Skin of body (tissue), 3 donors: ENCODE measurements at places on chromosomes 6 and 20. TPM values are rescaled to one million over a fixed set of nuclear protein-coding genes. Genes with fewer than 3 reads are reported as not detected.

- no peak for DNase-seq
Observed at GRCh38 chr6:8545336-8545735, 110.0 kb upstream of the SLC35B3 start.

GRCh38 chr20:14717134-14717999, 380.0 kb upstream of the FLRT3 start:
- no peak for DNase-seq

GRCh38 chr20:8796088-8796660, 272.7 kb upstream of the PLCB4 start:
- peak; percentile 20 for DNase-seq

DNA sequence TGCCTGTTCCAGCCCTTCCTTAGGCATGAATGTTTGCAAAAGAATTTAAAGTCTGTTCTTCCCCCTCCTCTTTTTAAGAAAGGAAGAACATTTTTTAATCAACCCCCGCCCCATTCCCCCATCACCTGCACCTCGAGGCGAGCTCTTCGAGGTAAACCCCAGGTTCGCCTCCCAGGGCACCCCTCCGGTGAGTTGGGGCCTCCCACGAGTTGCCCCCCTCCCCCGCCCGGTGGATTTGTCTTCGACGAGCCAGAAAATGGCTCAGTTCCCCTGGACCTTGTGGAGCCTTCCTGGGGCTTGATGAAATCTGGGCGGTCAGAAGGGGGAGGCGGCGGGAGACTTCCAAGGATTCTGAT, 256 bp upstream of the OVOL2 start:
- no peak for DNase-seq

DNA sequence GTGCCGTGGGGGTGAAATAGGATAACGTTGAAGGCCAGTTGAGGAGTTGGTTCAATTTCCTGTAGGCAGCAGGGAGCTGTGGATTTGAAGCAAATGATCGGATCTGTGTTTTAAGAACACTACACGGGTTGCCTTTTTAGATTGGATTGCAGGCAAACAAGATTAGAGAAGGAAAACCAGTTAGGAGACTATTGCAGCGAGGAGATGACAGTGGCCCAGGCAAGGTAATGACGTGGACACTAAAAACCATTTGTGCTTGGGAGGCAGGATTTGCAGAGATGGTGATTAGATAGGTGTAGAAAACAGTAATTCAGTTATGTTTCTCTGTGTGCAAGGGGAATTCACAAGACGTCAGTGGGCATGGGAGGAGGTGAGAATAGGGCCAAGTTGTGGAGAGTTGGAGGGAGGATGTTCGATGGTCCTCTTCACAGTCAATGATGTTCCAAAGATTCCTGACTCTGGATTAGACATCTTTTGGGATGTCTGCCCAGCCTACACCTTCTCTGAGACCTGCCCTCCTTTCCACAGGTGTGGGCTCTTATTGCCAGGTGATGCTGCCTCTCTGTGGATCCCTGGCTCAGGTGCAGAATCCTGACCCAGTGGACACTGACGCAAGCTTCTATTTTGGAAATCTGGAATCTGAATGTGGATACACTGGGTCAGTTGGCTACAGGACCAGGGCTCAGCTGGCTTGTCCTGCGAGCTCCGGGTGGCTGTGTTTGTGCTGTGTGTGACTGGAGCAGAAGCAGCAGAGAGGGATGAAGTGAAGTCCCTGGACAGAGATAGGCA, 54.2 kb downstream of the TFAP2C start:
- no peak for DNase-seq

- DNase-seq, result no peak
Observed at GRCh38 chr6:157069585-157069984, 253.7 kb downstream of the TMEM242 start.

GRCh38 chr6:159042003-159042825, 2.6 kb downstream of the TAGAP start:
- peak; percentile 55 for DNase-seq

GRCh38 chr6:5786969-5787720, 219.6 kb downstream of the NRN1 start:
- DNase-seq, result no peak

DNA sequence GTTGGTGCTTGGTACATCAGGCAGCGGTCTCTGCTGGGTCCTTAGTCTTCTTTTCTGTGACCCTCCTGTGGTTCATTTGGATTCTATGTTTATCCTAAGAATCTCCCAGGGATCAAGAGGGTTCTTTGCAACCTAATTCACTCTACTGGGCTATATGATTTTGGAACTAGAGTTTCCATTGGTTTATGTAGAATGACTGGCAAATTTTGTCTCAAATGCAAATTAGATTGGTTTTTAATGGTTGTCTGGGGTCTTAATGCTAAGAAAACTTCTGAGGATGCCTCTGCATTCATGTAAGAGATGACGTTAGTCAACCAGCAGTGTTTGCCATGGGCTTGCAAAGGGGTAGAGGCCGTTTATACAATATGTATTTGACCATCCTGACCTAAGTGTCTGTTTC, 129.8 kb upstream of the ZFP64 start:
- DNase-seq, result no peak

DNA sequence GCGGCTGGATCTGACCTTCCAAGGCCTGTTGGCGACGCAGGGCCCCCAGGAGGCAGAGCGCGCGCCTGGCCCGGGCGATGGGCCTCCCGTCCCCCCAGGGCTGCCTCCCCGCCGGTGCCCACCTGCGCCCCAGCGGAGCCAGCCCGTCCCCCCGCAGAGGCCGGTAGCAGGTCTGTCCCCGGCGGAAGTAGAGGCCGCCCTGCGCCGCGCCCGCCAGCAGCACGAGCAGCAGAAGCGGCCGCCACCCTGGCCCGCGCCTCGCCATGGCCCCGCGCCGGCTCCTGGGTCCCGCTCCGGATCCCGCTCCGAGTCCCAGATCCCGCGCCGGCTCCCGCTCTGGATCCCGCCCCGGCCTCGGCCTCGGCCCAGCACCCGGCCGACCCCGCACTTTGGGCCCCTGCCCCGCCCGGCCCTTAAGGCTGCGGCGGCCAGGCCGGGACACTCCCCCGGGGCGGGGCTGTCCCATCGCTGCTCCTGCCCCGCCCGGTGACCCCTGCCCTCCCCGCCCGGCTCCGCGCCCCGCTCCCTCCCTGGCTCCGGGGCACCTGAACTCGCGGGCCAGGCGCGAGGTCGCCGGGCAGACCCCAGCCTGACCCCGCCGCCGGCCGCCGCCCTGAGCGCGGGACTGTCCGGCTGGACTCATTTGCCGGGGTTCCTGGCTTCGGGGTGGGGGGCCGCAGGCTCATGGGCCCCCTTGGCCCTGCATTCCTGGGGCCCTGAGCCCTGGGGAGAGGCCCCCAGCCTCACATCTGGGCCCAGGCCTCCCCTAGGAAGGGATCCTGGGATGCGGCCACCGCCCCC, at the start of gene CTSZ:
CTSZ (minus strand) TSS at position 391 of the 801 bp plus-strand sequence; CDS start at position 265, 126 bp downstream.
- peak; percentile 33 for DNase-seq

GRCh38 chr6:10690651-10691445, 3.6 kb downstream of the C6orf52 start:
- no peak for DNase-seq

DNA sequence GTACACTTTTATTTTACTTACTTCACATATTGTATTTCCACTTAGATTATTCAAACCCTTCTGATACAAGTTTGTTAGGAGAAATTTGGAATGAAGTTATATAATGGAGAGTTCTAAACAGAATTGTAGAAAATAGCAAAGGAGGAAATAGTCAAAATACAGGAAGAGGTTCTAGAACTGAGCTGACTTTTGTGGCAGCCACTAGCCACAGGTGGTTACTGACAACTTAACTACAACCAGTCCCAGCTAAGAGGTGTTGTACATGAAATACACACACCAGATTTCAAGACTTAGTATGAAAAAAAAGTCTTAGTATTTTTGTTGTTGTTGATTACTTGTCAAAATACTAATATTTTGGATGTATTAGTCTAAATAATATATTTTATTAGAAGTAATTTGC, 727.4 kb upstream of the CITED2 start:
- DNase-seq, result no peak

- DNase-seq, result no peak
Observed at GRCh38 chr6:149897855-149898744, at the start of gene RAET1E. TSS of gene RAET1E (minus strand) at chr6:149898113. CDS start at chr6:149890901, 7,212 bp downstream.

DNA sequence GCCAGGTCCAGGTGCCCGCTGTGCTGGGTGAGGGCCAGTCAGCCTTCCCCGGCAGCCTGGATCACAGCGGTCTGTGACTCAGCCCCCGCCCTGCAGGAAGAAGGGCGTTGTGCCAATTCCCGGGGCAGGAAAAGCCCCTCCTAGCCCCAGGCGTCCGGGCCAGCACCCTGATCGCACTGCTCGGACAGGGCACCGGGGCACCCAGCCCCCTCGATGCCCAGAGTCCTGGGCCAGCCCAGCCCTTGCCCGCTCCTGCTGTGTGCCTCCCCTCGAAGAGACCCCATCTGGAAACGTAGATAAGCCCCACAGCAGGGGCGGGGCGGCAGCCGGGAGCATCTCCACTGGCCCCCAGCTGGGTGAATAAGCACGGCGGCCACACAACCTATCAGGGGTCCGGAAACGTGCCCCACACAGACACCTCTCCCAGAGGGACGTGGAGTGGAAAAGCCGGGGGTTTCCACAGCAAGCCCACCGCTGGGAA, 9.9 kb downstream of the LAMA5 start:
- DNase-seq, result no peak

DNA sequence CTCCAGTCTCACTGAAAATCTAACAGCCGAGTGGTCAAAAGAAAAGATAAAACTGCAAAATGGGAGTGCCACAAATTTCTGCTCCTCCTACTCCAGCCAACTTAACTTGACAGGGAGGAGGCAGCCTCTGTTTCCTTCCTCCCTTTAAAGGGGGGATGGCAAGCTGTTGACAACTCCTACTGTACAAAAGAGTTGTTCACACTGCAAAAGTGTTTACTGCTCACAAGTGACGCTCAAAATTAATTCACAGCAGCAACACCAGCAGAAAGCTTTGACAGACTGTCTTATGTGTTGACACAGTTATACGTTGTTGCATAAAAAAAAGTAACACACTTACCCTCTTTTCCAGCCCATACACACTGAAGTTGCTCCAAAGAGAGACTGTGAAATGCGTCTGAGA, 169.8 kb downstream of the BACH2 start:
- no peak for DNase-seq

- no peak for DNase-seq
Observed at GRCh38 chr6:63685446-63686379, 50.1 kb downstream of the PHF3 start.

DNA sequence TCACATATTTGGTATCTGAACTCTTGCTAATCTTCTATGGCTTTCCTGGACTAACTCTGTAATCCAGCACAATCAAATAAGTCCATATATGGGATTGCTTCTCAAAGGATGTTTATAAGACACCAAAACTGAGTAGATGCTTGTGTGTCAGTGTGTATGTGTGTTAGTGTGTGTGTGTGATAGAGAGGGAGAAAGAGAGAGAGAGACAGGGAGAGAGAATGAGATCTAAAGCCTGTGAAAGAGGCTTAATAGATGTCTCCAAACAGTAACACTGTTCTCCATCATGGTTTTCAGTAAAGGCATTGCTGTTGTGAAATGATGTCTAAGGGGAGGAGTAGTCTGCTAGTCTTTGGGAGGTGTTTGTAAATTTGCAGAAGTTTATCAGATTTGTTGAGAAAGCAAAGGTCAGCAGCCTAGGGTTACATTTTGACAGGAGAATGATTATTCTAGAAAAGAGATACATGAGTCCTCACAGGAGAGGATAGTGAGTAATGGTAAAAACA, 73.9 kb upstream of the MLIP start:
- no peak for DNase-seq

- no peak for DNase-seq
Observed at GRCh38 chr6:26597821-26598220, 1.1 kb downstream of the ABT1 start.

GRCh38 chr6:113654396-113654795, 202.7 kb upstream of the MARCKS start:
- DNase-seq, result no peak

- no peak for DNase-seq
Observed at GRCh38 chr6:47654255-47654654, 44.1 kb upstream of the ADGRF4 start.

Gene LY6G6D
- total RNA-seq, result 10.3 TPM

Gene WFDC2
- total RNA-seq, result 0.39 TPM

Gene LRFN2
- 0.49 TPM for total RNA-seq

Gene KIZ
- 14.2 TPM for total RNA-seq

Gene ARHGAP40
- total RNA-seq, result 3.5 TPM

Gene EHMT2
- 25.6 TPM for total RNA-seq

Gene NRSN1
- 0.39 TPM for total RNA-seq

Gene ANKEF1
- 1.3 TPM for total RNA-seq
